Stimulated activated CD8-positive, alpha-beta memory T cell treated with anti-CD3 and anti-CD28 coated beads, Interleukin-7, amount 100 ng/mL, for 1 hour (primary cell): ENCODE measurements at places on chromosomes 12 and 14.

GRCh38 chr14:106372870-106373652 lies 846.7 kb downstream of the TMEM121 start:
- peak; percentile 42 for DNase-seq

DNA sequence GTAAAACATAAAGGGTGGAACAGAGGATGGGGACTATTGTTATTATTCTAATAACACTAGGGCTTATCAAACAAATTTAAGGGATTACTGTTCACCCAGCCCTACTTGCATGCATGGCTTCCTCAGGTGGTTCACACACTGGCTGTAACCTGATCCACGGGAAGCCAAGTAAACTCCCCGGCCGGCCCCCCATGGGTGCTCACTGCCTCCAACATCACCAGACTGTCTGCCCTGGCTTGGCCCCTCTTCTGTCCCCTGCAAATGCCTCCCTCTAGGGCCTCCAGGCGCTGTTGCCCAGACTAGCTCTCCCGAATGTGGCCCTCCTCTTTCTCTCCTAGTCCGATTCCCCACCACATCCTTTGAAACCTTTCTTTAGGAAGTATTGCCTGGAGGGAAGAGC lies 18.6 kb downstream of the FAIM2 start:
- no peak for DNase-seq

DNA sequence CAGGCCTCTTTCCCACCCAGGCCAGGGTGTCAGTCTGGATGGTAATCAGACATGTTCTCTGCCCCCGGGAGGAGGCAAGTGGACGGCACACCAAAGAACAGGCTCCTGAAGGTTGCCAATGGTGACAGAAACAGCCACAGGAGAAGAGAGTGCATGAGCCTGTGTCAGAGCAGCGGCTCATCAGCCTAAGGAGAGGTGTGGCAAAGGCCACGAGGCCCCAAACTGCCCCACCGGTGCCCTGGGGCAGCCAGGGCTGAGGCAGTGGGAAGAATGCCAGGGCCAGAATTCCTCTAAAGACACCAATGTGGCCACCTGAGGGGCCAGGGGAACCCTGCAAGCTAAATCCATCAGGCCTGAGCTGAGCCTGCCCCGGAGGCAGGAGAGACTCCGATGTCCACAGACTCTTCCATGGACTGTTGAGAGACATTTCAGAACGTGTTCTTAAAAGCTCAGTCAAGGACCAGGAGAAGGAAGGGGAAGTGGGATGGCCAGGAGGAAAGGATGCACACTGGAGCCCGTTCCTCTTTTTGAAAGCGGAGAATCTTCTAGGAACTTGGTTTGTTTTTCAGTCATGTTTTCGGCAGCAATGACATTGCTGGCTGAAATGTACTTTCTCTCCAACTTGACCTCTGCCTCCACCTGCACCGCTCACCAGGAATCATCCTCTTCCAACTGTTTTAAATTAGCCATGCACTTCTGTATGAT lies 176.3 kb upstream of the FKBP4 start:
- DNase-seq, result no peak

GRCh38 chr12:25293653-25294052 lies 42.9 kb upstream of the KRAS start:
- DNase-seq, result no peak

GRCh38 chr12:100141666-100141997 lies 1.0 kb downstream of the BLTP3B start:
- no peak for DNase-seq

GRCh38 chr14:24874514-24875202 lies 175.3 kb downstream of the STXBP6 start:
- DNase-seq, result no peak

DNA sequence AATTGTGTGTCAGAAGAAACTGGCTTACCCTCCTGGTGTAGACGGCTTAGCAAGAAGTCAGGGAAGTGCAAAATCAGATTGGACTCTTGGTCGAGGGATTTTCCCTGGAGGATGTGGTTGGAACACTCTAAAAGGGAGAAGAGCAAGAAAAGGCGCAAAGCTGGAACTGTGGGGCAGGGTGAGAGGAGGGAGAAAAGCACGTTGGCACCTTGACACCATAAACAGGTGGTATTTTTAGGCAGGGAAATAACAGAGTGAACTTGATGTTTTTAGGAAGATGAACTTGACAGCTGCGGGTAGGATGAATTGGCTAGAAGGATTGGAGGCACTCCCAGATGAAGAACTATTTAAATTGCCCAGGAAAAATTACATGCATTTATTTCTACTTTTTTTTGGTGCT lies 67.7 kb downstream of the HCAR2 start:
- no peak for DNase-seq

DNA sequence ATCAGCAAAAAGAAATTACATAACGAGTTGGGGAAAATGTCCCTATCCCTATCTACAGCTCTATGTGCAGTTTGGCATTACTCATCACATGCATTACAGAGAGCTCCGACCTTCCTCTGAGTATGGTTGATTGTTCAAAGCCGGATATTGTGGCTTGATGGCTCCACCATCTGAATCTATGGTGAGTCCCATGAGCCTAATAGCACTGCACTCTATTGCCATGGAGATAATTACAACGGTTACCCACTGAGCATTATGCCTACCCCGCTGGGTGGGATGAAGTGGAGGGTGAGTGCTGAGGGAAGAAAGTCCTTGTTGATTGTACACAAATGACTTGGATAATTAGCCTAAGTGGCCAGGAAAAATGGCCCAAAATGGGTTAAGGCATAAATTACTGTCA lies 800.5 kb downstream of the NRXN3 start:
- no peak for DNase-seq

DNA sequence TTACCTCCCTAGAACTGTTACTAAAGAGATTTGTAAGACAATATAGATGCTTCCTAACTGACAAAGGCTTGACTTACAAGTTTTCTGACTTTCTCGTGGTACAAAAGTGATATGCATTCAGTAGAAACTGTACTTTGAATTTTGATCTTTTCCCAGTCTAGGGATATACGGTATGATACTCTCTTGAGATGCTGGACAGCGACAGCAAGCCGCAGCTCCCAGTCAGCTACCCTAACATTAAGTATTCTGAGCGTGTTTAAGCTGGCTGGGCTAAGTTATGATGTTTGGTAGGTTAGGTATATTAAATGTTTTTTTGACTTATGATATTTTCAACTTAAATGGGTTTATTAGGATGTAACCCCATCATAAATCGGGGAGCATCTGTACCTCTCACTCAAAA lies 55.2 kb upstream of the CDKL1 start:
- no peak for DNase-seq

DNA sequence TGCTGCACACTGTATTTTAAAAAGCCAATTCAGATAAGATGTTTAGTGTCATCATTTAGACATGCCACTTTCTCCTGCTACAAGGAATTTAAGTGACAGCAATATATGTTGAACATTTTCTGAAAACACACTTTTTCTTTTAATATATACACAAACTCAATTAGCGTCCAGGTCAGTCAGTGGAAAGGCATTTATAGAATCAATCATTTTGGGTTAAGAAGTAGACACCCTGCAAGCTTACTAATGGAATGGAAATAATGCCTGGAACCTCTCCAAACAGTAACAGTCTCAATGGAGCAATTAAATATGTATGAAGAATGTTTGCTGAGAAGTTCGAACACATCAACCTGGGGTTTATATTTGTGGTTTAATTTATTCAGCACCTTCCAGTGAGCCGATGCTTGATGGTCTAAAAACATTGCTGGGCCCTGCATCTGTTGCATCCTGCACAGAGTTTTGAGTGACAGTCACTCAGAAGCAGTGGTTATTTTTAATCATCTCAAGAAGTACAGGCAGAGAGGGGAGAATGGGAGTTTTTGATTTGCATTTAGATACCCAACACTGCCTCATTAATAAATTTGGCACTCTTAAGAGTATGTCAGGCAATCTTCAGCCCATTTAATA lies 410.7 kb downstream of the TMEM117 start:
- no peak for DNase-seq

DNA sequence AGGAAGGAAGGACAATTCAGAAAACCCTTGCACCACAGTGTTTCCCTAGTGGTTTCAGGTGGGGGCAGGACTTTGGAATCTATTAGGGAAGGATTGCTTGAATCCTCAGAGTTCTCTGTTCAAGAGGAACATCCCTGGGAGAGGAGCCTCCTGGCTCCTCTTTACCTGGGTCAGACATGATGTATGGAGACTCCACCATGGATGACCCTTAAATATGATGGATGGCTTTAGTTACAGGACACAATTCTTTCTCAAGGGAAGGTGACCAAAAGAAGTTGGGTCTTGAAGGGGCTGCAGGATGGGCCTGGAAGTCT lies 396.6 kb downstream of the NRXN3 start:
- no peak for DNase-seq

DNA sequence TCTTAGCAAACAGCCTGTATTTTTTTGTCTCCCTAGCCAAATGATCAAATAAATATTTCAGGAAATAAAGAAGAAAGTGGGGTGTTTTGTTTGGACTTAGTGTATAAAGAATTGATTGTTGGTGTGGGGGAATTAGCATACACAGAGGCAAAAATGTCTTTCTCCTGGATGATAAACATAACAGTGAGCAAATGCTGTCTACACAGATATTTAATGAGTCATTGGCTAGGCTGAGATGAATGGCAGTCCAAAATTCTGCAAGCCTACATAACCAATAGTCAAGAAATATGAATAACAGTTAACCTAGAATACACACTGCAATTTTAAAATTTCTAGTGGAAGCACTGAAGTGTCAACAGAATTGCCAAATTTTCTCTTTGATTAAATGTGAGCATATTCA lies 35.8 kb downstream of the MYF5 start:
- no peak for DNase-seq
